ENCODE measurements at places on chromosomes 11 and 22.

- DNase-seq: no peak
Measured at GRCh38 chr11:117328375-117329010, 839 bp downstream of the CEP164 start.

GRCh38 chr11:117064275-117064674 is 34.0 kb downstream of the SIK3 start:
- DNase-seq: no peak

- DNase-seq: no peak
Measured at GRCh38 chr11:32487270-32487669, 51.9 kb upstream of the WT1 start.

DNA sequence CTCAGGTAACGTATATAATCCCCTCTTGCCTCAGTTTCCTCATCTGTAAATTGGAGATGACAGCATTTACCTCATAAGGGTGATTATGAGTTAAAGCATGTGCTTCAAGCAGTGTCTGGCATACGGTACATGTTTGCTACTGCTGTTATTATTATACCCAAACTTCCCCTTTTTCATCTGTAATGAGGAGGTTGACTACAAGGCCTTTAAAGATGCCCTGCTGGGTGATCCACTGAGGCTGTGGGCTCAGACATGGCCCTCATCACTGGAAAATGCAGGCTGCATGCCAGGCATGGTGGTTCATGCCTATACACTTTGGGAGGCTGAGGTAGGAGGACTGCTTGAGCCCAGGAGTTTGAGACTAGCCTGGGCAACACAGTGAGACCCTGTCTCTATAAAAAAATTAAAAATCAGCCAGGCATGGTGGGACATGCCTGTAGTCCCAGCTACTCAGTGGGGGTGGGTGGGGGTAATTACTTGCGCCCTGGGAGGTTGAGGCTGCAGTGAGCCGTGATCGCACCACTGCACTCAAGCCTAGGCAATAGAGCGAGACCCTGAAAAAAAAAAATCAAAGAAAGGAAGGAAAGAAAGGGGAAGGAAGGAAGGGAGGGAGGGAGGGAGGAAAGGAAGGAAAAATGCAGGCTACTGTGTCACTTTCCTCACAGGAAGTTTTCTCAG is 4.3 kb downstream of the PIK3IP1 start:
- no peak for DNase-seq

DNA sequence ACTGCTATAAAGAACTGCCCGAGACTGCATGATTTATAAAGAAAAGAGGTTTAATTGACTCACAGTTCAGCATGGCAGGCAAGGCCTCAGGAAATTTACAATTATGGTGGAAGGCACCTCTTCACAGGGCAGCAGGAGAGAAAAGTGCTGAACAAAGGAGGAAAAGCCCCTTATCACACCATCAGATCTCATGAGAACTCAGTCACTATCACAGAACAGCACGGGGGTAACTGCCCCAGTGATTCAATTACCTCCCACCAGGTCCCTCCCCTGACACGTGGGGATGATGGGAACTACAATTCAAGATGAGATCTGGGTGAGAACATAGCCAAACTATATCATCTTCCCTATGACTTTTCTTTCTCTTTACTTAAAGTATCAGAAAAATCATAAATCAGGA is 104.0 kb upstream of the SYN3 start:
- no peak for DNase-seq

DNA sequence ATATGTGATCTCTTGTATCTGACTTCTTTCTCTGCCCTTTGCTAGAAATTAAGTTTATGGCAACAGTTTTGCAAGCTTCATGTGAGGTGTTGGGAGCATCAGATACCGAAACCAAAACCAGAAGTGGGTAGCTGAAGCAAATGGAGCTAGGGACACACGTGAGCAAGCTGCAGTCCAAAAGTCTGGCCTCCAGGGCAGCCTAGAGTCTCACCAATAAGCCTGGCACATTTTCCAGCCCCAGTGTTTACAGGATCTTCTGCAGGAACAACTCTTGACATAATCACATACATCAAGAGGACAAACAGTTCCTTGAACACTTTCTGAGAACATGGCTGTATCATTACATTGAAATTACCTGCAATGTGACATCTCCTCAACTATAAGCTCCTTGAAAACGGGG is 114.1 kb downstream of the LARGE1 start:
- no peak for DNase-seq

GRCh38 chr11:61052182-61052972 is 49.9 kb upstream of the CD5 start:
- DNase-seq: no peak

DNA sequence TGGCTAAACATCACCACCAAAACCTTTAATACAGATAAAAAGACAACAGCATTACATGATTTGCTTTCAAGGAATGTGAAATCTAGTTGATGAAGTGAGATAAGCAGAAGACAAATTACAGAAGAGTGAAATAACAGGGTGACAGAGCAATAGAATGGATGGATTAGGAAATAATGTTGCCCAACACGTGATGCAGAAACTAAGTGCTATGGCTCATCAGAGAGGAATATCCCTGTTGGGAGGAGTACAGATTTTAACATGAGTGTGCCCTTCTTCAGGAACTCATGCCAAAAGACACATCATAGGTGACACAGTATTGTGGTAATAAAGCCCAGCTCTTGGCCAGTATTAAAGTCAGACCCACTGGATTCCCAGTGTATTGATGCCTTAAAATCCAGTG is 176.6 kb upstream of the RAG2 start:
- no peak for DNase-seq

- DNase-seq: no peak
Measured at GRCh38 chr11:61911701-61912529, 5.5 kb downstream of the RAB3IL1 start.

- no peak for DNase-seq
Measured at GRCh38 chr11:92504004-92504403, 279.4 kb downstream of the FAT3 start.

GRCh38 chr22:37121887-37122591 is 12.5 kb upstream of the TMPRSS6 start:
- DNase-seq: peak; percentile 52

DNA sequence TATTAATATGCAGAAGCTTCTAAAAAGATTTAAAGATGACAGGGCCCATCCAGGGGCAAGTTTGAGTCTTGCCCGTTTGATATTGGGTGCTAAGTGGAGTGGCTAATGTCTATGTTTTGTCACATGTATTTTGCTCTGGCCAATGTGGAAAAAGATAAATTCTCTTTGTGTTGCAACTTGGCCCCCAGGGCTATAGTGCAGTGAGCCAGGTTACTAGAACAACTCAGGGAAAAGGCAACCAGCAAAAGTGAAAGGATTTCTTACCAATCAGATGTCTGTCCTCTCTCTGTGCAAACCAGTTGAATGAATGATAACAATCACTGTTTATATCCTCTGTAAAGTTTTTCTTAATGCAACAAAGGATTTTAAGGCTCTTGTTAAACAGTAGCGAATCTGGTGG is 4.6 kb upstream of the CLNS1A start:
- DNase-seq: no peak

GRCh38 chr11:74683941-74684481 is 47.2 kb downstream of the CHRDL2 start:
- DNase-seq: no peak

- no peak for DNase-seq
Measured at GRCh38 chr11:69902337-69902736, 83.1 kb upstream of the FGF3 start.

GRCh38 chr11:113351480-113351879 is 36.1 kb upstream of the ANKK1 start:
- no peak for DNase-seq

- no peak for DNase-seq
Measured at GRCh38 chr11:11572386-11572785, 49.4 kb downstream of the GALNT18 start.

GRCh38 chr11:121999651-122000050 is 116.4 kb downstream of the BLID start:
- DNase-seq: no peak

DNA sequence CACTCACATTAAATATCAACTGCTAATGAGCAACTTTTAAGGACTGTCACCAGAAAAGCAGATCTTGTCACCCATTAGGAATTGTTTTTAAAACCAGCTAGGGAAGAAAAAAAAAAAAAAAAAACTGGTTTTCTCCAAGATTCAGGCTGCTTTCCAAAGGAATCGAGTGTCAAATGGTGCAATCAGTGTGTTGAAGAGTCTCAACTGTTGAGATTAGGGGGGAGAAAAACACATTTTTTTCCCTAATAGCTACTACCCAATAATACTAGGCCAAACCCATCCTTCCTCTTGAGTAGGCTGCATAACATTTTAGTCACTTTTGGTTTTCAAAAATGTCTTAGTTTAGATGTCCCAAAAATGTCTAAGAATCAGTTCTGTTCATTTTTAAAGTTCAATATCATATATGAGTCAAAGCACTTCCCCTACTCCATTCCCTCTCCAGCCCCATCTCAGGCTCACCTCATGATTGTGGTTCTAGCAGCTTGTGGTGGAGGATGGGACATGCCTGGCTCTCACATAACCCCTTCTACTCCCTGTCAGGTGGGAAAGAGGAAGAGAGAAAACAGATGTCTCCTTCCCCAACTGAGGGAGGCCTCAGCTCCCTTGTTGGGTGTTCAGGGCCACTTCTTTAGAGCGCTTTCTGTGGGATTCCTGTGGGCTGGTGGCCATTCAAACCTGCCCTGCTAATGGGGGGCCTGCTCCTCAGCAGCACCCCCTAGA is 193.6 kb downstream of the CWF19L2 start:
- no peak for DNase-seq

GRCh38 chr11:128627666-128628324 is 40.4 kb upstream of the ETS1 start:
- no peak for DNase-seq

- no peak for DNase-seq
Measured at GRCh38 chr11:113967361-113967760, 7.5 kb upstream of the HTR3A start.

DNA sequence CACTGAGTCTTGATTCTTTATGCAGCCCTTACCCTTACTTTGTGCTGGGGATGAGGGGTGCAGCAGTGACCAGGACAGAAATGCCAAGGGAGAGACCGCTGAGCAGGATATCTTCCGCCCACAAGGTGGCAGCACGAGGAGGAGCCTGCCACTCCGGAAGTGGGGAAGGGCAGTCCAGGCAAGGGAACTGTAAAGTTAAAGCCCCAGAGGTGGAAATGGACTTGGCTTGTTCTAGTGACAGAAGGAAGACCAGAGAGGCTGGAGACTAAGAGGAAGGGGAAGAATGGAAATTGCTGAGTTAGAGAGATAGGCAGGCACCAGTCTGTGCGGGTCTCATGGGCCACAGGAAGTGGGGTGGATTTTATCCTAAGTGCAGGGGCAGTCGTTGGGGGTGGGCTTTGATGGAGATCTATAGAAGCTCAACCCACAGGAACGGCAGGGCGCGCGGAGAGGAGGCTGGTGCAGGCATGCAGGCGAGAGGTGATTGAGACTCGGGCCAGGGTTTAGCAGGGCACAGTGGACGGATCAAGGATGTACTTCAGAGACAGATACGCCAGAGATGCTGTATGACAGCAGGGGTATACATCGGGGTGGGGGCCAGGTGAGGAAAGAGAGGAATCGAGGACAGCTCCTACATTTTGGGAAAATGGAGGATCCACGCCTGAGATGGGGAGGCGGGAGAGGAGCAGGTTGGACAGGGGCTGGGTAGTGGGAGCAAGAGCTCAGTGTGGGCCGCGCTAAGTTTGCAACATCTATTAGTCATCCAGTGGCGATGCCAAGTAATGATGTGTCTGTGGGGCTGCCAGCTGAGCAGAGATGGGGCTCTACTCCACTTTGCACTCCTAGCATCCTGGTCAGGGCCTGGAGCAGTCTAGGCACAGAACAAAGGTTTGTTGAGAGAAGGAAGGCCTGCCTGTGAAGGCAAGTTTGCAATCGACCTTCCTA is 3.3 kb upstream of the GRK2 start:
- DNase-seq: no peak

DNA sequence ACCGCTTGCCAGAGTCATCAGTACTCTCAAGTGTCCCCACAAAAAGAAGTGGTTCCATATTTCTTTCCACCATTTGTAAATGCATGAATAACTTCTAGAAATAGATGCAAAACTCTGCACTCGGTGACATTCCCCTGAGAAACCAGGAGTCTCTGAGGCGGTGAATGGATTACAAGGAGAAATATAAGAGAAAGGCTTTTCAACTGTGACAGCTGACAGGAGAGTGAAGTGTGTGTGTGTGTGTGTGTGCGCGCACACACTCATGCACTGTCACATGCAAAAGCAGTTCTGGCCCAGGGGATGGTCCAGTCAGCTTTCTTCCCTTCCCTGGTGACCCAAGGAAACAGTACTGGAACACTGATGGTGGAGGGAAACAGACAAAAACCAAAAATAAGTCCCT is 710.0 kb downstream of the OPCML start:
- no peak for DNase-seq

DNA sequence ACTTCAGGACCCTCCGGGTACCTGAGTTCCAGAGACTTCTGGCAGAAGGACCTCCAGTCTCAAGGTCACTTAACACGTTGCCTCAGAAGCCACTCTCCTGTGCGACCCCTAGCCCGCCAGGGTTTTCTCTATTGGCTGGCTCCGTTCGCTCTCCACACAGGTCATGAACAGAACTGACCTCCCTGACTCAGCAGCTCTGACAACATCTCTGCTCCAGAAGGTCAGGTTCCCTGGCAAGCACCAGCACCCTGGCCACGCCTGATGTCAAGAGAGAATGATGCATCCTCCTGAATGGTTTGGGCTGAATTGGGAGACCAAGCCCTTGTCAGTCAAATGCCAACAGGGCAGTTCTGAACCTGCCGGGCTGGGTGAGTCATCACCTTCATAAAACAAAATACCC is 84.3 kb upstream of the TMEM45B start:
- no peak for DNase-seq

DNA sequence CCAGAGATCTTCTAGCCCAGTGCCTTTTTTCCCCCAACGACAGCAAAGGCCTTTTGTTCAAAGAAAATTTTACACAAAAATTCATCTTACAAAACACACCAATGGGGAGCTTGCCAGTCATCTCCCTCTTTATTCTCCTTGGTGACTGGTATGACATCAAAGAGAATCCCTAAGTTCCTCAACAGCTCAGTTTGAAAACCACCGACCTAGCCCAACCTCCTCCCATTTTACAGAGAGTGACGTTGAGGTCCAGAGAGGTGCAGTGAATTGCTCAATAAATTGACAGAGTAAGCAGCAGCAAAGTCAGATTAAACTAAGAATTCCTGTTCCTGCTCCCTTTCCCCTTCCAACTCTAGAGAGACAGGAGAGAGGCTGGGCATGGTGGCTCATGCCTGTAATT is 7.8 kb downstream of the SLC43A3 start:
- DNase-seq: no peak

DNA sequence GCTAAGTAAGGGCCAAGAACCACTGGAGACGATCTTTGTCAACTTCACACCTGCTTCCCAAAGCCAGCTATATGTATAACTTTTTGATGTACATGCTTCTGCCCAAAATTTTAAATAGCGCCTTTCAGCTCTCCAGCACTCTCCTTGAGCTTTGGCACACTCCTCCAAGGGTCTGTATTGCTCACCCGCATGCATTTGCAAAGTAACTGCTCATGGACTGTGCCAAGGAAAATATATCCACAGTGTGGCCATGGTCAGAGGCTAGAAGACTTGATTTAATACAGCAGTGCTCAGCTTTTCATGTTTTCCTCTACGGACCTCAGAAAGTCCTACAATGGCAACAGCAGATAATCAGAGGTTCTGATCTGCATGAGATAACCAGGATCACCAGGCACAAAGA is 550.1 kb downstream of the SOX6 start:
- DNase-seq: no peak
